ENCODE measurements at places on chromosomes 6 and 20. TPM values are rescaled to one million over a fixed set of nuclear protein-coding genes. Genes with fewer than 3 reads are reported as not detected.

Gene CEP57L1
- total RNA-seq: not detected

DNA sequence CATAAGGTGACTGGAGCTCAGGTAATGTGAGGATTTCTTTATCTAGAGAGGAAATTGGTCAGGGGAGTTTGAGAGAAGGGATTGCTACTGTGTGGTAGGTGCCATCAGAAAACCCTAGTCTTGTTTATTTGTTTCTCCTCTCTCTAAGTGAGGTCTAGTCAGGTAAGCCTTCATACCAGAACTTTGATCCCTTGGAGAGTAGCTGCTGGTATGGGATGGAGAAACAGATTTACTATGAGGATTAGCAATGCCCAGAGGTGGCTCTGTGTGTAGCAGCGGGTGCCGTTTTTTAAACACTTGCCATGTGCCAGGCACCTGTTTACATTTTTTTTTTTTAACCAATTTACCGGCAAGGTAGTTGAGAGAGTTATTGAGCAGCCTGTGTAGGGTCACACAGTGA, 19.5 kb downstream of the CMTR1 start:
- no peak for DNase-seq

DNA sequence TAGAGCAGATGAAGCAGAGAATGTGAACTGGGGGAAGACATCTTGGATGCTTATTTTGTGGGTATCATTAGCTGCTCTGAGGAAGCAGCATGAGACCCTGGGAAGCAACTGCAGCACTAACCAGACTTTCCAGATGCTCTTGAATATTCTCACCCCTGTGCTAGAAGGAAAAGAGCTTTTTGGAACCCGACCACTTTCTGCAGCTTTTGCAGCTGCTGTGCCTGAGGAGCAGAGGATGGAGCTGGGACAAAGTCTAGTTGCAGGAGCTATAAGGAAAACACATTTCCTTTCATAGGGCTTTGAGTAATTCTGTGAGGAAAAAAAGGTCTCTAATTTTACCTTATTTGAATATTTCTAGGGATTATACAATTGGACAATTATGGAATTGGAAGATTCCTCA, 369.7 kb downstream of the CD109 start:
- no peak for DNase-seq

Gene PAX1
- total RNA-seq: not detected

Gene CYP39A1
- total RNA-seq: 7.8 TPM

GRCh38 chr6:111683749-111684267, 78.1 kb upstream of the TRAF3IP2 start:
- DNase-seq: no peak

Gene CCM2L
- total RNA-seq: 4.4 TPM

Gene IER3
- 16.5 TPM for total RNA-seq

DNA sequence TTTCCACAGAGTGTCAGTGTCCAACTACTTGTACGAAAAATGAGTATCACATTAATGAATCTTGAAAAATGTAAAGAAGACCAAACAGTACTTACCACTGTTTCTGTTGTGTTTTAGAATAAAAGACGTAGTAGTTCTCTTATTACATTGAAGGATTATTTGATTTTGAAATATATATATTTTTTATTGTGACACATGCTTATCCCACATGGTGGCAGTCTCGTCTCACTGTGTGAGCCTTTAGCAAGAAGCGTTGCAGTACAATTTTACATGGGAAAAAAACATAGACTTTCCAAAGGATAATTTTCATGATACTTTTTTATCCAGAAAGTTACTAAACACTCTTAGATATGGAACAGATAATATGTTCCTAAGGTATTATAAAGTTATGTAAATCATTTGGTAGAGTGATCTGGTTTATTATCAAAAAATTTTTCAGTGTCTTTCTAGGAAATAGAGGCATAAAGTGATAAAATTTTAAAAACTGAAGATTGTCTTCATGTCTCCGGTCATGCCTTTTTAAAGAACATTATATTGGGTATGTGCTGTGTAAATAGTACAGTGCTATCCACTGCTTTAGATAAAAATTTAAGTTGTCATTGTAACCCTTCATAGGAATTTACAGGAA, 117.5 kb upstream of the SAMD5 start:
- DNase-seq: peak; percentile 74

Gene AIF1
- 3.2 TPM for total RNA-seq

Gene RALGAPB
- total RNA-seq: 46.1 TPM

DNA sequence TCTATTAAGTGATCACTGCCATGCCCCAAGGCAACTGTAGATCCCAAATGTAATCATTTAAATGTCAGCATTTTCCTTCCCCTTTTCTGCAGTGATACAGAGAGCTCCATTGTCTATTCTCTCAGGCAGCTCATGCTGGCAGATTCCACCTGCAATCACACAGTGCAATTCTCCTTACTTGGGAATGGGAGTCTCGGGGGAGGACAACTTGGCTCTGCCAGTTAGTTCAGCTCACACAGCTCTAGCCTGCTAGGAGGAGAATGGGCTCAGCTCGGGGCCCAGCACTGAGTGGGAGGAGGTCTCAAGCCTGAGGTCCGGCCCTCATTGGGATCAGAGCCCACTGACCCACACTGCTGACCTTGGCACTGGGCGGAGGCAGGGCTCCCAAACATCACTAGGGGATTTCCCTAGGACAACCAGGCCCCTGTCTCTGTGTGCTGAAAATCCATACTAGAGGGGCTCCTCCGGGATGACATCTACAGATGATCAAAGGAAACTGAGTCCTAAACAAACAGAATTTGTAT, 109.2 kb upstream of the ASF1A start:
- no peak for DNase-seq

Measured in stomach (tissue), 19 donors.